ENCODE measurements at places on chromosomes 1 and 21. TPM values are rescaled to one million over a fixed set of nuclear protein-coding genes. Genes with fewer than 3 reads are reported as not detected.

GRCh38 chr1:1001057-1001783 lies 1.3 kb upstream of the HES4 start:
- DNase-seq, result peak; percentile 50

DNA sequence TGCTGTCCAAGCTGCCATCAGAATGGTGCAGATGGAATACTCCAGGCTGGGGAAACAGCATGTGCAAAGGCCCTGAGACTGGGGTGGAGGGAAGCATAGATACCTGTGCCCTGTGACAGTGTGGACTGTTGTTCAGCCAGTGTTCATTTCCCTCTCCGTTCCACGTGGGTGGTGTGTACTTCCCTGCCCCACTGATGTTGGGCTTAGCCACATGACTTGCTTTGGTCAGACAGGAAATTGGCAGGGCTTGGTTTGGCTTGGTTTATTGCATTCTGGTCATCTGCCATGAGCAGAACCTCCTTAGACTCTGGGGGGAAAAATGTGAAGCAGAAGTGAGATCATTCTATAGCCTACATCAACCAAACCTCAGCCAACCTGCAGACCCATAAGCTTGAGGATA lies 102.4 kb upstream of the IGSF21 start:
- DNase-seq, result no peak

The KCNAB2 gene
- total RNA-seq, result 9.2 TPM

The NHLH1 gene
- not detected for total RNA-seq
